ENCODE measurements at places on chromosomes 3 and 15. TPM values are rescaled to one million over a fixed set of nuclear protein-coding genes. Genes with fewer than 3 reads are reported as not detected.

DNA sequence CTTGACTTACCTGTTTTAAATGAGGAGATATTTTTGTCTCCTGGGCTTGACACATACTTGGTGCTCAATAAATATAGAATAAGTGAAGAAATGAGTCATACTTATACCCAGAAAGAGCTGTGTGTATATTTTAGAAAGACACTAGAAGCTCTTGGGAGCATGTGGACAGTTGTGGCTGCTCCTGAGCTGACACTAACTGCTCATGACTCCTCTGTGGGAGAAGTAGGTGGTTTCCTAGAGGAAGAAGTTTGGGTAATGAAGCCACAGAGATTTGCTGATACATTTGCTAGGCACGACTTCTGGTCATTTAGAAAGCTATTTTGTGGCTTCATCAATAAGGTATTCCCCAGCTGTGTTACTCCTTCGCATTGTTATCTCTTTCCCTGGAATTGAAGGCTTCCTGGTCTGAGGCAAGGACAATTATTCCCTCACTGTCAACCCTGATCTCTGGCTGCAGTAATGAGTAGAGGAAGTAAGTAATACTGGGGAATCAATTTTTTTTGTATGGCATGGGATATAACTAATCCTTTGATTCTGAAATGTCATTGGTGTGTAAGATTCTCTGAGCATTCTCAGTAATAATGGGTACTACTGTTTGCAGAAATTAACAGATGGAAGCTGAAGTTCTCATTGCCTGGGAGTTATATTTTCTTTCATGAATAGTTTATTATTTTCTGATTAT lies 79.6 kb upstream of the DCBLD2 start:
- H3K27ac ChIP-seq, result peak overlapping the region; percentile 76
- peak overlapping the region; percentile 64 for H3K4me3 ChIP-seq
- no peaks in the 10 kb centered on the region for H3K27me3 ChIP-seq

MAP1A gene
- total RNA-seq, result 136 TPM

DNA sequence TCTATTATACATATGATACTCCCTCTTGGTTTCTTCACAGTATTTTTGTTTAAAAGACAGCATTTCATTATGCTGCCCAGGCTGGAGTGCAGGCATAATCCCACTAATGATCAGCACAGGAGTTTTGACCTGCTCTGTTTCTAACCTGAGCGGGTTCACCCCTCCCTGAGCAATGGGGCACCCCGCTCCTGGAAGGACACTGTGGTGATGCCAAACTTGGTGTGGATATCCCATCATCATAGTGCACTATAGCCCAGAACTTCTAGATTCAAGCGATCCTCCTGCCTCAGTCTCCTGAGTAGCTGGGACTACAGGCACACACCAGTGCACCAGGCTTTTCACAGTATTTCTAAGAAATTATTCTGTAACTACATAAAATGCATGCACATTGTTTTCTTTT lies 14.9 kb downstream of the COLQ start:
- no peak overlapping the region for H3K4me3 ChIP-seq
- H3K27me3 ChIP-seq, result peaks cover 23% of the 10 kb centered on the region
- no peak overlapping the region for H3K27ac ChIP-seq

DNA sequence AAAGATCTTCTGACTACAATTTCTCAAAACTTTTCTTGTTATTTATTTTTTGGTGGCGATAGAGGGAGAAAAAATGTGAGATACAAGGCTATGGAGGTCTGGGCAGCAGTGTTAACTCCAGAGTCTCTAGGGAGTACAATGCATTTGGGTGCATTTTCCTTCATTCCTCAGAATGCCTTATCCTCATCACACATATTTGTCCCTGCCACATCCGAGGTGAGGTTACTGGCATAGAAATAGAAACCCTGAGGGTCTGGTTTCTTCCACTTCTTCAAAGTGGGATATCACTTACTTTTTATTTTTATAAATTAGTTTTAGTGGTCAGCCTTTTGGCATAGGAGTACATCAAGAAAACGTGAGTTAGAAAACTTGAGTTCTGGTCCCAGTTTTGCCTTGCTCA lies 150.4 kb downstream of the TIGIT start:
- DNase-seq, result no peak
- peaks cover 1% of the 10 kb centered on the region for H3K27me3 ChIP-seq
- H3K27ac ChIP-seq, result no peak overlapping the region
- peaks cover 85% of the 10 kb centered on the region for H3K4me1 ChIP-seq
- no peak overlapping the region for H3K4me3 ChIP-seq
- H3K36me3 ChIP-seq, result no peaks in the 10 kb centered on the region

DNA sequence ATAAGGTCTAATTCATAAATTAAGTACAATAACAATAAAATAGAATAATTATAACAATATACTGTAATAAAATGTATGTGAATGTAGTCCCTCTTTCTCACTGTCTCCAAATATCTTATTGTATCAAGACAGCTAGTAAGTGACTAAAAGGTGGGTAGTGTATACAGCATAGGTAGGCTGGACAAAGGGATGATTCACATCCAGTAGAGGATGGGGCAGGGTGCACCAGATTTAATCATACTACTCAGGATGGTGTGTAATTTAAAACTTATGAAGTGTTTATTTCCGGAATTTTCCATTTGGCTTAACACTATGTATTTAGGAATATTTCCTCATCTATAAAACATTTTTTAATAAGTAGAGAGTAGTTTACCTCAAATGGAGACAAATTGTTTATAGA lies 876.1 kb upstream of the CADM2 start:
- H3K4me1 ChIP-seq, result no peaks in the 10 kb centered on the region
- no peaks in the 10 kb centered on the region for H3K27me3 ChIP-seq
- no peak overlapping the region for H3K27ac ChIP-seq
- H3K36me3 ChIP-seq, result no peaks in the 10 kb centered on the region

- no peak overlapping the region for H3K4me3 ChIP-seq
- H3K4me1 ChIP-seq, result peaks cover 57% of the 10 kb centered on the region
- DNase-seq, result no peak
- H3K27me3 ChIP-seq, result no peaks in the 10 kb centered on the region
- no peaks in the 10 kb centered on the region for H3K36me3 ChIP-seq
These were observed 283.9 kb downstream of the RORA start for GRCh38 chr15:60945196-60945595.

DNA sequence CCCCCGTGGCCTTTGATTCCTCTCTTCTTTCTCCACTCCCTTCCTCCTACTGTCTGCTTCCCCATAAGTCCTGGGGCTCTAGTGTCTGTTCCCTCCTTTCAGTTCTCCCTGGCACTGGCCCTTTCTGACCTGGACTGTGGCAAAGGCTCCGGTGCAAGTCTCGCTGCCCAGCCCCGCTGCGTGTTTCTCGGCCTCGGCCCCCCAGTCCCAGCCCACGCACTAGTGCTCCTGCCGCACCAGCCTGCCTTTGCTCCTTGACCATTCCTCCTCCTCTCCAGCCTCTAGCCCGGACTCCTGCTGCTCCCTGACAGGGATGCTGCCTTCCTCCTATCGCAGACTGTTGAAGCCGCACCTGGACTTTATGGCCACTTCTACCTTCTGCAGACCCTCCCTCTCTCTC lies 2.1 kb downstream of the TM6SF1 start:
- H3K36me3 ChIP-seq, result peaks cover 6% of the 10 kb centered on the region
- no peak for DNase-seq
- peaks cover 31% of the 10 kb centered on the region for H3K27me3 ChIP-seq
- peaks cover 34% of the 10 kb centered on the region for H3K4me1 ChIP-seq
- no peak overlapping the region for H3K27ac ChIP-seq

DNA sequence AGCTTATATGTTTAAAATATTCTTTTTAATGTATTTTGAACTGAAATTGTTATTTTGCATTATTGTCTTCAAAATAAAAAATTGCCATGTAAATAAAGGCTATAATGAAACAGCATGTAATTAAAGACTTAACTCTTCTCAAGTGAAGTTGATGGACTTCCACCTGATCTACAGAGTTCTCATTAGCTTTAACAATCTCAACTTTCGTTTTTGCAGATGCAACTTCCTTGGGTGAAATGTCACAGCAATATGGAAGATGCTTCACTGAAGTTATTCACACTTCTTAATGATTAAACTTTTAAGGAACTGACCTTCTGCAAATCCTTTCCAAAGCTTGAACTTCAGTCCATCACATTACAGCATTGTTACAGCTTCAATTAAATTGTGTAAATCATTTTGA lies 63.6 kb downstream of the OSTN start:
- peaks cover 37% of the 10 kb centered on the region for H3K4me1 ChIP-seq
- H3K36me3 ChIP-seq, result peaks cover 6% of the 10 kb centered on the region
- no peaks in the 10 kb centered on the region for H3K27me3 ChIP-seq

SAMMSON gene
- total RNA-seq, result not detected

All from HFFc6 (cell line).